ENCODE measurements at places on chromosomes 12 and 14.
A peak's percentile ranks its signal among the peaks of the same experiment; 100 is the strongest.

DNA sequence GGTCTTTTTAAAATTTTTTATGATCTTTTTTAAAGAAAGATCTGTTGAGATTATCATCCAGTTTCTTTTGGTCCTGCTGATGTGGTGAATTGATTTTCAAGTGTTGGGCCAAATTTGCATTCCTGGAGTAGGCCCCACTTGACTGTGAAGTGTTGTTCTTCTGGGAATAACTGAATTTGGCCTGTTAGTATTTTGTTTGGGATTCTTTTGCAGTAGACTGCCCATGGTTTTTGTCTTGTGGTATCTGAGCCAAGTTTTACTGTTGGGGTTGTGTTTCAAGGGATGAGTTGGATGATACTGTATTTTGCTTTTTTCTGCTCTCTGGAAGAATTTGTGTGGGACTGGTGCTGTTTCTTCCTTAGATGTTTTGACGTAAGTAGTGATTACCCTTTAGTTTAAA is 4.0 kb upstream of the SYCP3 start:
- no peaks in the 10 kb centered on the region for H3K4me1 ChIP-seq
- H3K27ac ChIP-seq = no peak overlapping the region
- no peak for DNase-seq
- no peaks in the 10 kb centered on the region for H3K36me3 ChIP-seq
- H3K27me3 ChIP-seq = no peaks in the 10 kb centered on the region
- H3K4me3 ChIP-seq = no peak overlapping the region

GRCh38 chr14:34228650-34228976 is 233.4 kb downstream of the SPTSSA start:
- H3K36me3 ChIP-seq = no peaks in the 10 kb centered on the region
- no peak overlapping the region for H3K27ac ChIP-seq
- peaks cover 2% of the 10 kb centered on the region for H3K27me3 ChIP-seq
- H3K4me1 ChIP-seq = no peaks in the 10 kb centered on the region

- H3K27ac ChIP-seq = no peak overlapping the region
- no peaks in the 10 kb centered on the region for H3K4me1 ChIP-seq
- H3K36me3 ChIP-seq = no peaks in the 10 kb centered on the region
- H3K27me3 ChIP-seq = no peaks in the 10 kb centered on the region
- DNase-seq = no peak
Measured at GRCh38 chr14:102570334-102570995, 22.0 kb upstream of the RCOR1 start.

DNA sequence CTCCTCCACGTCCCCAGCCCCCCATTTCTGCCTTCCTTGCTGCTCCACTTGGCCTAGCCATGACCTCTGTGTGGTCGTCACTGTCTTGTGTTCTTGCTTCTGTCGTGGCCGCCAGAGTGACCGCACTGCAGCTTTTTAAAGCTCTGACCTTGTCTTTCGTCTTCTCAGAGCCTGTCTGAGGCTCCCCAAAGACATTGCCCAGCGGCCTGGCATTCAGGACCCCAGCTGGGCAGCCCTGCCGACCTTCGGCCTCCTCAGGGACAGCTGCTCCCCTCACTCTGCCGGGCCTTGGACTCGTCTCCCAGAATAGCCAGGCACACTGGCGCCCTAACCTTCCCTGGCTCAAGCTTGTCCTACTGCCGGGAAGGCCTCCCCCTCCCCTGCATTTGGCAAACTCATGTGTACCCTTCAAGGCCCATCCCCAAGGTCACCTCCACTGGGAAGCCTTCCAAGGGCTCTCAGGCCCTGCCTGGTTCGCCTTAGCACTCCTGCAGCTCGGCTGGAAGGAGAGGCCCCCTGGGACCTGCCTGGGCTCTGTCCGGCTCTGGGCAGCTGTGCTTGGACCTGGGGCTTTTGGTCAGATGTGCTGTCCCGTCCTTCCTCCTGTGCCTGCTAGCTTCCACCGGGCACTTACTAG is 15.7 kb upstream of the DLK1 start:
- no peak overlapping the region for H3K27ac ChIP-seq
- no peak overlapping the region for H3K4me3 ChIP-seq
- DNase-seq = no peak
- H3K4me1 ChIP-seq = peaks cover 5% of the 10 kb centered on the region

DNA sequence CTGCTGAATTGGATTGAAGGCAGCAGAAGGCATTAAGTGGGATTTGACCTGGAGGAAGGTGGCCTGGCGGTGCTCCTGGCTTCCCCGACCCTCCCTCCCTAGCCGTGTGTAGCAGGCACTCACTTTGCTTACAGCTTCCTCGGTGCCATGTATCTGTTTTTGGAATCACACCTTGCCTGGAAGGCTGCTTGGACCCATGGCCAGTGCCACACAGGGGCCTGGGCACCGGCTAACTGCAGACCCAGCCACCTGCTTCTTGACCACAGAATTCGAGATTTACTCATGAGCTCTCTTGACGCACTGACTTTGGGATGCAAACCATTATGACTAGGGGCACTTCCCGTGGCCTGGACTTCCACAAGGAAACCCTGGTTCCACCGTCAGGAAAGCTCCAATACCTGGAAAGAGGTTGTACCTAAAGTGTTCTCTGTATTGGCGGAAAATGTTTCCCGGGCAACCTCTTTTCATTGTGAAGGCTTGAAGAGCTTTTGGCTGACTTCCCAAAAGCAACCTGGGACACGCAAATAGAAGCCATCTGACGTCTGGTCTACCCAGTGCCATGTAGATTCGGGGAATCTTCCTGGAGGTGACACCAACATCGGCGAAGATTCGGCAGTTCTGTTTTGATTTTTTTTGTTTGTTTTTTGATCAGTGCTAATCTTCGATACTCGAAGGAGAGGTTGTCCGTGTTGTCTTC is 125.6 kb upstream of the RTL1 start:
- H3K27ac ChIP-seq = no peak overlapping the region
- H3K4me3 ChIP-seq = no peak overlapping the region
- H3K27me3 ChIP-seq = no peaks in the 10 kb centered on the region
- no peak for DNase-seq

GRCh38 chr12:38890102-38890855 is 15.1 kb downstream of the CPNE8 start:
- peak; percentile 39 for DNase-seq
- H3K27me3 ChIP-seq = no peaks in the 10 kb centered on the region
- no peaks in the 10 kb centered on the region for H3K36me3 ChIP-seq
- no peak overlapping the region for H3K4me3 ChIP-seq
- no peak overlapping the region for H3K27ac ChIP-seq
- peaks cover 2% of the 10 kb centered on the region for H3K4me1 ChIP-seq

GRCh38 chr12:19646599-19646998 is 207.3 kb downstream of the AEBP2 start:
- no peaks in the 10 kb centered on the region for H3K4me1 ChIP-seq
- H3K27ac ChIP-seq = no peak overlapping the region
- no peaks in the 10 kb centered on the region for H3K36me3 ChIP-seq
- H3K4me3 ChIP-seq = no peak overlapping the region
- no peaks in the 10 kb centered on the region for H3K27me3 ChIP-seq
- no peak for DNase-seq

DNA sequence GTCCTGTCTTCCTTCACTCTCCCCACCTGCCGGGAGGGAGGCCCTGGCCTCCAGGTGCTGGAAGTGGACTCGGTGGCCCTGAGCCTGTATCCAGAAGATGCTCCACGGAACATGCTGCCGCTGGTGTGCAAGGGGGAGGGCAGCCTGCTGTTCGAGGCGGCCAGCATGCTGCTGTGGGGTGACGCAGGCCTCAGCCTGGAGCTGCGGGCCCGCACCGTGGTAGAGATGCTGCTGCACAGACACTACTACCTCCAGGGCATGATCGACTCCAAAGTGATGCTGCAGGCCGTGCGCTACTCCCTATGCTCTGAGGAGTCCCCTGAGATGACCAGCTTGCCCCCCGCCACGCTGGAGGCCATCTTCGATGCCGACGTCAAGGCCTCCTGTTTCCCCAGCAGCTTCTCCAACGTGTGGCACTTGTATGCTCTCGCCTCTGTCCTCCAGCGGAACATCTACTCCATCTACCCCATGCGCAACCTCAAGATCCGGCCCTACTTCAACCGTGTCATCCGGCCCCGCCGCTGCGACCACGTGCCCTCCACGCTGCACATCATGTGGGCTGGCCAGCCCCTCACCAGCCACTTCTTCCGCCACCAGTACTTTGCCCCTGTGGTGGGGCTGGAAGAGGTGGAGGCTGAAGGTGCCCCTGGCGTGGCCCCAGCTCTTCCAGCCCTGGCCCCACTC is 8.8 kb downstream of the VRTN start:
- no peaks in the 10 kb centered on the region for H3K27me3 ChIP-seq
- H3K27ac ChIP-seq = no peak overlapping the region
- H3K4me3 ChIP-seq = no peak overlapping the region
- H3K4me1 ChIP-seq = no peaks in the 10 kb centered on the region
- no peaks in the 10 kb centered on the region for H3K36me3 ChIP-seq

DNA sequence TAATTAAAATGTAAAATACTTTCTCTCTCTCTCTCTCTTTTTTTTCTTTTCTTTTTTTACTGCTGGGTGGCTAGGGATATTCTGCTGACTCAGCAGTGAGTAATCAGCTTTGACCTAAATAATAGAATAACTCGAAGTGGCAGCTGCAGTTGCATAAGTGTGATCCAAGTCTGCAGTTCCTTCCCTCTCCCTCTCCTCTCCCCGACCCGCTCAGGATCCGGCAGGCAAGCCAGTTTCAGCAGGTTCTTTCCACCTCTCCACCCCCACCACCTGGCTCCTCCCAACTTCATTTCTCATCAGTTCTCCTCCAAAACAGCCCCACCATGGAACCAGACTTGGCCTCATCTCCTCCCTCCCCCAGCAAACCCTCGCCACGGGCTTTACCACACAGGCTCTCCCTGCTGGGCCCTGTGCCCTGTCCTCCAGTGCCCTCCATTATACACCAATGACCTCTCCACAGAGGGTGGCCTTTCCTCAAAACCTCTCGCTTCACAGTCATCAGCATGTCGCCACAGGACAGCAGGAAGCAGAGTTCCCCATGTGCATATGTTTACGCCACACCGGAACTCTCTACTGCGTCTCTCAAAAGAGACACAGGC is 22.4 kb downstream of the SLC7A8 start:
- no peak for DNase-seq
- no peaks in the 10 kb centered on the region for H3K27me3 ChIP-seq
- no peaks in the 10 kb centered on the region for H3K4me1 ChIP-seq
- H3K4me3 ChIP-seq = no peak overlapping the region
- H3K36me3 ChIP-seq = no peaks in the 10 kb centered on the region

- H3K27me3 ChIP-seq = no peaks in the 10 kb centered on the region
- no peak overlapping the region for H3K4me3 ChIP-seq
- H3K27ac ChIP-seq = no peak overlapping the region
- H3K36me3 ChIP-seq = peaks cover 3% of the 10 kb centered on the region
Measured at GRCh38 chr12:62328296-62328921, 68.2 kb downstream of the USP15 start.

DNA sequence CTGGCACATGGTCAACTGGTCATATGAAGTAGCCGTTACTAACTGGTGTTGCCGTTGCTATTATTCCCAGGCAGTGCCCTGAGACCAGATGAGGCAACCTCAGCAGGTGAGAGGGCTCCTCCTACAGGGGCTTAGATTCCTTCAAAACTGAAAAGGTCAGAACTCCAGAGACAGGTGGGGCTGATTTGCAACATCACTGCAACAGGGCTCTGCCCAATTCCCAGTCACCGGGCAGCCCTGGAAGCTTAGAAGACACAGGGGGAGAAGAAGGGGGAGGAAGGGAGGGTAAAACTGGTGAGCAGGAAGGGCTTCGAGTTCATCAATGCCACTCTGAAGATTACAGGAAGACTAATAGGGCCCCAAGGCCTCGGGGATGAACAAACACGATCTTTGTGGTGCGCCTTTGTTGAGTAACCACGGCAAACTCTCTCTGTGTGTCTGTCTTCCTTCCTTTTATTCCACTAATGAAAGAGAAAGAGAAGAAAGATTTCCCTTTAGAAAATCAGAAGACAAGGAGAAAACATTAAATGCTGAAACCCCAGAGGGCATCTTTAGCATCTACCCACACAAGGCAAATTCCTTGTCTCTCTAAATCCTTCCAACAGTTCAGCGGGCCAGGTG is 749.1 kb upstream of the TBX3 start:
- H3K27me3 ChIP-seq = no peaks in the 10 kb centered on the region
- no peak overlapping the region for H3K27ac ChIP-seq
- H3K4me3 ChIP-seq = no peak overlapping the region
- no peak for DNase-seq
- no peaks in the 10 kb centered on the region for H3K4me1 ChIP-seq

DNA sequence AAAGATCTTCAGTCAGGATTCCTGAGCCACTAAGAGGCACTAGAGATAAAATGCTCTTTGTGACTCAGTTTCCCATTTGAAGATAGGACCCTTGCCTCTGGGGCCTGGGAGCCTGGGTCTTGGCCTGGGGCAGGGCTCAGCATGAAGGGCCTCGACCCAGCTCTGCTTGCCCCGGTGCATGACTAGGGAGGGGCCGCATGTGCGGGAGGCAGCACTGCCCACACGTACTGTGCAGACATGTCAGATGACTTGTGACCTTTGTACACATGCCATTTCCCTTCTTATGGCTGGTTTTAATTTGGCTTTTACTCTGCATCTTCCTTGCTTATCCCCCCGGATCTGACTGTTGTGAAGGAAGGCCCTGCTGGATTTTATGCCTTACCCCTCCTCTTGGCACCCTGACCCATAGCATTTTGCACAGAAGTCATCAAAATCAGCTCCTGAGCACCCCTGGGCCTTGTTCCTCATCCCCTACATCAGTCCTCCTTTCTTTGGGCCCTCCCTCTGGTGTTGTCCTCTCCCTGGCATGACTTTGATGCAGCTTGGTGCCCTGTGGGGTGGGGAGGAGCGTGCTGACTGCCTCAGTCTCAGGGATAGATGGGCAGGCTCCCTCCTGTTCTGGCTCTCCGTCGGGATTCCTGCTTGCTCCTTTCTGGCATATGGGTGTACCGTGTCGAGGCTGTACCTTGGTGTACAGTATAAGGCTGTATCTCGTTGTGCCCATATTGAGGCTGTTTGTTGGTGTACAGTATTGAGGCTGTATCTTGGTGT is 4.4 kb downstream of the CLSTN3 start:
- H3K27ac ChIP-seq = no peak overlapping the region
- peaks cover 10% of the 10 kb centered on the region for H3K36me3 ChIP-seq
- no peaks in the 10 kb centered on the region for H3K27me3 ChIP-seq
- H3K4me1 ChIP-seq = peaks cover 9% of the 10 kb centered on the region
- DNase-seq = no peak
- no peak overlapping the region for H3K4me3 ChIP-seq

GRCh38 chr12:49428793-49429192 is 61.5 kb downstream of the SPATS2 start:
- peaks cover 3% of the 10 kb centered on the region for H3K4me1 ChIP-seq
- no peak overlapping the region for H3K27ac ChIP-seq
- H3K27me3 ChIP-seq = no peaks in the 10 kb centered on the region
- peak; percentile 27 for DNase-seq
- no peak overlapping the region for H3K4me3 ChIP-seq
